Fibroblast of skin of left biceps (primary cell): ENCODE measurements at places on chromosomes 1 and 21.

- peak; percentile 91 for DNase-seq
These were observed 112.9 kb downstream of the ZBTB18 start for GRCh38 chr1:244163861-244164510.

DNA sequence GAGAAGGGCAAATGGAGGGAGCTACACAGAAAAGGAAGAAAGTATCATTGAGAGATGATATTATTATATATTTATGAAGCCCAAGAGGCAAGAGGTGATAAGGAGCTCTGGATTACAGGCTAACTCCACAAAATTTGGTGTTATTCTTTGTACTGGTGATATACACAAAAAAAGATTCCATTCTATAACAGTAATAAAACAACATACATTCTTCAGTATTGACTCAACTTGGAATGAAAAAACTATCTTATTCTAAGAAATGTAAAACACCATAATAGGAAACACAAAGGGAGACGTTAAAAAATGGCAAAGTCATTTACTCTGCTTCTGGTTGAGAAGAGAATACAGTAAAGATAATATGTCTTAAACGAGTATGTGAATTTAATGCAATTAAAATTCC lies 99.4 kb downstream of the TEX35 start:
- DNase-seq = peak; percentile 75

DNA sequence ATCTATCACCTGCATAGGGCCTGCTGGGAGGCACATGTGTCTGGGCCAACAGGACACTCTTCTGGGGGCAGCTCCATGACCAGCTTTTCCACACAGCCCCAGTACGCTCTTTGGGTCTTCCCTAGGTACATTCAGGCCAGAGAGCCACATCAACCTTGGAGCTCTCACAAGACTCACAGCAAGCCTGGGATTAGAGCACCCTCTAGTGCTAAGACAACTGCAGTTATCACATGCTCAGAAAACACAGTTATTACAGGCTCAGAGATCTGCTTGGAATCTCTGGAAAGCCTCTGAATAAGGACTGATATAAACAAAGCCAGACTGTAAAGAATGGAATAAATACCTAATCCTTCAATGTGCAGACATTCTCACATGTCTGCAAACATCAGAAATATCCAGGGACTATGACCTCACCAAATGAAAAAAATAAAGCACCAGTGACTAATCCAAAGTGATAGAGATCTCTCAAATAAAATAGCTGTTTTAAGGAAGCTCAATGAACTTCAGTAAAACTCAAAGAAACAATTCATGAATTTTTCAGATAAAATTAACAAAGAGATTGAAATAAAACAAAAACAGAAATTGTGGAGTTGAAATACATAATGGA lies 563.9 kb upstream of the NR5A2 start:
- DNase-seq = peak; percentile 37

DNA sequence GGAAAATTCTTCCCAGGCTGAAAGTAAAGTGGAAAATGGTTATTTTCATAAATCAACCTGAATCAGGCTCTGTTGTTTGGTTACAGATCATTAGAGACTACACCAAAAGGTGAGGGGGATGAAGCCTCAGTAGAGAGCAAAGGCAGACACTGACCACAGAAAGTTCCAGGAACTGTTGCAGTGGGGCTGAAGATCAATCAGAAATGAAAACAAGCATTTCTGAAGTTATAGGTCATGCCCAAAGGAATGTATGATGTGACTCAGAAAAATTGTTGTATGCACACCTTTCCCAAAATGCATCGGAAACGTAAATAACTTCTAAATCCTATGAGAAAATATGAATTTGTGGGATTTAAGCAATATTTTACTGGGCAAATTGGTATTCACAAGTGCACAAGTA lies 63.3 kb downstream of the FYB2 start:
- no peak for DNase-seq

- no peak for DNase-seq
These were observed 3.9 kb downstream of the BCAR3 start for GRCh38 chr1:93677729-93678128.

- no peak for DNase-seq
These were observed 18.9 kb upstream of the SCAF4 start for GRCh38 chr21:31750843-31751242.

GRCh38 chr1:238568735-238569134 lies 678.0 kb upstream of the ZP4 start:
- no peak for DNase-seq

- DNase-seq = no peak
These were observed 58.5 kb downstream of the LPAR3 start for GRCh38 chr1:84834419-84835064.

DNA sequence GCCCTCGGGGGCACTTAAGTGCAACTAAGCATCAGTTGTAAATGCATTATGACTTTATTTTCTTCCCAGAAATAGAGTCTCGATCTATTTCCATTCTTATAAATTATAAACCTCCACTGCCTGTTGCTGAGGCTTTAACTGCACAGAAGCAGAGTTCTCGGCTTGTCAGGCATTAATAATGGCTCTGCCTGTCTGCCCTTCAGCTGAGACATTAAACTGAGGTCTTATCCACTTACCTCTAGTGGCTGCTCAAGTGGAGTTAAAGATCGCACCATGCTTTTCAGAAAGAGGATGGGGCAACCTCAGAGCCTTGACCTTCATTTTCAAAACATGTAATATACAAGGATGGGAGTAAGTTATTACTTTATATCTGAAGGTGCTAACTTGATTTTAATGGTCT lies 597.6 kb upstream of the PRMT6 start:
- DNase-seq = no peak

- DNase-seq = no peak
These were observed 60.3 kb upstream of the CSF3R start for GRCh38 chr1:36542962-36543515.

DNA sequence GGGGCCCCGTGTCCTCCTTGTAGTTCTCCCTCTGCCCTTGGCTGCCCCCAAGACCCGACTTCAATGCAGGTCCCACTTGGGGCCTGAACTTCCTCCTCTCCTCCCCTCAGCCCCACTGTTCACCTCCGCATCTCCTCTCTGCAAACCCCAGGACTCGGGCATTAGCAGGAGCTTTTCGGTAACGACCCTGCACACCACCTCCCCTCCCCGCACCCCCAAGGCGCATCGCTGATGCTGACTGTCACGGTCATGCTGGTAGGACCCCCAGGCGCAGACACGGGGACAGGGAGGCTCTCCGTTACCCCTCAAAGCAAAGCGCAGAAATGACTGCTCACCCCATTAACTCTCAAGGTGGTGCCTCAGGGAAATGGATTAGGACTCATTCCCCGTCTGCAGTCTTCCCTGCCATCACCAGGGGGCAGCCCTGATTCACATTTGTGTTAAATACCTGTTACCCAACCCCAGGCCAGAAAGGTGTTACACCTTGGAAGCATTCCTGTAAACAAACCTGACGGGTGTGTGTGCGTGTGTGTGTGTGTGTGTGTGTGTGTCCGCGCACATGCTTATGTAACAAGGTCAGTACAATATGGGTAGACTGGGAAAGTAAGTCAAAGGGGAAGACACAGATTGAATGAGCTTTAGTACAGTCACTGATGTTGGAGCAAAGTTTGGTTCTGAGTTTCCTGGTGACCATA lies 6.4 kb upstream of the GUCA2B start:
- no peak for DNase-seq

GRCh38 chr21:45533846-45534635 lies 8.2 kb downstream of the SLC19A1 start:
- DNase-seq = no peak

DNA sequence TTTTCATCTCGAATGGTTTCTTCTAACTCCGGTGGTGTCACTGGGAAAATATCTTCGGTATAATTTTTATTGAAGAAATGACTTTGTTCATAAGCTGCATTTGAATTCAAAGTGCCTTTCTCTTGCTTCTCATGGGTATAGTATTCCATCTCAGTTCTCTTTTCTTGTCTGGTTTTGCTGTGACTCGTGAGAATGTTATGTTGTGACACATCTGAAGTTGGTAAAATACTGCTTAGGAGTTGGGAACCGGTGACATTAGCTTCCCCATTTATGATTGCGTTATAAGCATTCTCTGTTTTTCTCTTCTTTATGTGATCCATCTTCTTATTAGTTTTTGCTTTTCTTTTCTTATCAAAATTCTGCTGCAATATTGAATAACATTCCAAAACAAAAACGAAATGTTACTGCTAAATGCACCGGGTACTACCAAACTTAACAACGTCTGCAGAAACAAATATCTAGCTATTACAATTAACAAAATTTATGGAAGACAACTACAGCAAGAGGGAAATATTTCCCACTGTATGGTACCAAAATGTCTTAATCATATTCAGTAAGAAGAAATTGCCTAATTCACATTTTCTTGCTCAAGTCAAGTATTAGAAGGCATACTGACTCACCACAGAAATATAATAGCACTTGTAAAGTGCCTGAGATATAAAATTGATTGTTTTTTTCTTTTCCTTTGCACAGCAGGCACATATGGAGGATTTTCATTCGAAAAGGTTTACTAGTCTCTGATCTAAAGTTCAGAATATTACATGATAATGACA lies 15.5 kb downstream of the LRIF1 start:
- DNase-seq = no peak

DNA sequence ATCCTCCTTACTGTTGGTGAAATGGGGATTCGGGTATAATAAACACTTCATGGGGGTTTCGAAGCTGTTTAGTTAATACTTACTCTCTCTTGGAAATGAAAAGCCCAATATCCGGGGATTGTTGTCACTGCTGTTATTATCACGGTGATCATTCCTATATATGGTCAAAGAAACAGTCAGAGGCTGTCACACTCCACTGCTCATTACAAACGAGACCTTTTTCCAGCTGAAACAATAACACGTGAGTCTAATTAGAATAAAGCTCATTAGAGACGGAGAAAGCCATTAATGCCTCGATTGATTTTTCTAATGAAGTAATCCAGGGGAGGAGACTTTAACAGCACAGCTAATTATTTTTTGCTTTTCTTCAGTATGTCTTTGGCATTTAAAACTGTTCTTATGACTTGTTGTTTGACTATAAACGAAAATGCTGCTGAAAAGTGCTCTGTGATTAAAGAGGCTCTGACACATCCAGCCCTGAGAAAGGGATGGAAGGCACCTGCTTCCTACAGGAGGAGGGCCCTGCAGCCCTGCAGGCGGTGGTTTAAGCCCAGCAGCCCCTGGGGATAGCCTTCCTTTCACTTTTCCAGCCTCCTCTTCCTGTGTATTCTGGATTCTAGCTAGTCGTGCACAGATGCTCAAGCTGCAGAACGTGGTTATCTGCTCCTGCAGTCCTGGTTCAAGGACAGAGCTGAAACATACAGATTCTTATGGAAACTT lies 143.6 kb downstream of the EDEM3 start:
- no peak for DNase-seq

DNA sequence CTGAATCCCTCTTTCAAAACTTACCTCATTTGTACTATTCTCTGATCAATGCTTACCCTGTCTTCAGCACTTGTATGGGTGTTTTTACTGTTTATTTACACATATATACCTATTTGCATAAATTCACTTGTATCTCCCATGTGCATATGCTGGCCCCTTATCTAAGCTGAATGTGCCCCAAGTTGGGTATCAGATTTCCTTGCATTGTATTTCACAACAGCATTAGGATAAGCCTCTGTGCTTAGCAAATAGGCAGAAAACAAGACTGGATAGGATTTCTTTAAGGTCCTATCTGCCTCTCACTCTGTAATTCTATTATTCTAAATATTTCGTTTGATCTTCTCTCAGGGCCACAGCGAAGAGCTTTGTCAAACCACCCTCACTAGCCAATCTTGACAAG lies 45.9 kb upstream of the IPO9 start:
- no peak for DNase-seq

GRCh38 chr1:232142403-232143314 lies 487.3 kb downstream of the SIPA1L2 start:
- peak; percentile 24 for DNase-seq

DNA sequence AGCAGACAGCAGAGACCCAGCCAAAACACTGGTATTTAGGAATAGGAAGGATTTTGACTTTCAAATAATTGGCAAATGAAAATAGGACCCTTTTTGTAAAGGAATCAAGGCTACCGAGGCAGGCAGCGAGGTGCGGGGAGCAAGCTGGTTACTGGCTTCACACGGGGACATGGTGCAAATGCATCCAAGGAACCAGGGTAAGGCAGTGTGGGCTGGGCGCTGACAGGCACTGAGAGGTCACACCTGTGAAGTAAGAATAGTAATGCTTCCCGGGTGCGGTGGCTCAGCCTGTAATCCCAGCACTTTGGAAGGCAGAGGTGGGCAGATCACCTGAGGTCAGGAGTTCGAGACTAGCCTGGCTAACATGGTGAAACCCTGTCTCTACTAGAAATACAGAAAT lies 15.5 kb downstream of the CHAF1B start:
- DNase-seq = no peak

- no peak for DNase-seq
These were observed 1262.1 kb downstream of the NCAM2 start for GRCh38 chr21:22260274-22260673.

DNA sequence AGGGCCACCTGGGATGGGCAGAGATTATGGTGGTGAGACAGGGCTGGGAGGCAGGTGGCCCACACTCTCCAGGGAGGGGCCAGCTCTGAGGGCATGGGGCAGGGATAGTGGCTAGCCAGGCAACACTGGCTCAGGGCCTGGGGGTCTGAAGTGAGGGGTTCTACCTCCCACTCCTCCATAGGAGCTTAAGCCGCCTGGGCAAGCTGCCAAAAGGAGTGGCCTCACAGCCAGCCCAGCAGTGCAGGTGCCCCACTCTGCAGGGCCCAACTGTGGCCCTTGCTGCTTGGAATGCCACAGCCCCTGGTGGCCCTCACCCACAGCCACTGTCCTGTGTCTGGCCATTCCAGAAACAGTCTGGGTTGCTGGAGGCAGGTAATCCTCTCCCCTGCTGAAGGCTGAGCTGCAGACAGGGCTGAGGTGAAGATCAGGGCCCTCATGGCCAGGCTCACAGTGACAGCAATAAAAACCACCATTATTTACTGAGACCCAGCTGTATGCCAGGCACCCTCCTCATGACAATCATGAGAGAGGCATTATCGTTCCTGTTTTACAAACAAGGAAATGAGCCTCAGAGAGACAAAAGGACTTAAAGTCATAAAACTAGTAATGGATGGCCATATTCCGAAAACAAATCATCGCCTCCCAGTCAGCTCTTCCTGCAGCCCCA lies 31.0 kb downstream of the KIF21B start:
- no peak for DNase-seq

- no peak for DNase-seq
These were observed 18.7 kb downstream of the HTR6 start for GRCh38 chr1:19683351-19683750.

- no peak for DNase-seq
These were observed 52.8 kb upstream of the FOXD3 start for GRCh38 chr1:63269571-63269970.

- no peak for DNase-seq
These were observed 102.5 kb upstream of the ATP1B1 start for GRCh38 chr1:169003864-169004516.

GRCh38 chr1:159866066-159866465 lies 3.6 kb upstream of the VSIG8 start:
- no peak for DNase-seq

DNA sequence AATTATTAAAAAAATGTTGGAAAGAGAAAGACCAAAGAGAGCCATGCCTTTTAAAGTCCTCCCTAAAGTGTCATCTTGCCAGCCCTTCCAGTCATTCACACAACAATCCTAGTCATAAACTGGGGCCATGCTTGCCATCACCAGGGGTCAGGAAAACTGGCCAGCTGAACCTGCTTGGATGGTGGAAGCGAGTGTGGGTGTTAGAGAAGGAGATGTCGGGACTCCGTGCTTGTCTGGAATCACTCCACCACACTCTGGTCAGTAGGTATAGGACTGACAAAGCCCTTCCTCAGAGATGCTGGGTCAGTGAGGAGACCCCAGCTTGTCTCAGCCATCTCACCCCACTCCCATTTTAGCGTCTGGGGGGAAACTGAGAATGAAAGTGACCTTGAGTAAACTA lies 3.3 kb upstream of the HAPLN2 start:
- DNase-seq = no peak
